HFF-Myc (cell line): ENCODE measurements at places on chromosomes 7 and 10.

DNA sequence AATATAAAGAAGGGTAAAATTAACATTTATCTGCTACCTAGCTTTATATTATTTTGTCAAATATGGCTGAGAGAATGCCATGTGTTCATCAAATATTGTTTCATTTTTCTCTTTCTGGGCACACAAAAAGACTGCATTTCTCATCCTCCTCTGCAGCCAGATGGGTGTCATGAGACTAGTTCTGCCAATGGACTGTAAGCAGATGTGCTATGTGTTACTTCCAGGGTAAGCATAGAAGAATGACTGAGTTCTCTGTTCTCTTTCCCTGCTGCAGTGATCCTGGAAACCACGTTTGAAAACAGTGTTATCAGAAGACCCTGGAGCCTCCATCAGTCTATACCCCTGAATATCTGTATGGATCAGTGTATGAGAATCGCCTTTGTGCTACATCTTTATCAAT is 24.1 kb upstream of the SLK start:
- no peak for DNase-seq

GRCh38 chr10:92125144-92125543 is 165.7 kb downstream of the CPEB3 start:
- no peak for DNase-seq

GRCh38 chr10:28312572-28312971 is 9.7 kb upstream of the MPP7 start:
- no peak for DNase-seq

GRCh38 chr7:47347816-47348385 is 234.0 kb downstream of the TNS3 start:
- DNase-seq = no peak

- DNase-seq = no peak
Observed at GRCh38 chr10:122122493-122122892, 133.5 kb downstream of the TACC2 start.

- no peak for DNase-seq
Observed at GRCh38 chr7:55516409-55516808, 55.9 kb downstream of the VOPP1 start.

- no peak for DNase-seq
Observed at GRCh38 chr10:91190388-91190870, 30.0 kb upstream of the PCGF5 start.

DNA sequence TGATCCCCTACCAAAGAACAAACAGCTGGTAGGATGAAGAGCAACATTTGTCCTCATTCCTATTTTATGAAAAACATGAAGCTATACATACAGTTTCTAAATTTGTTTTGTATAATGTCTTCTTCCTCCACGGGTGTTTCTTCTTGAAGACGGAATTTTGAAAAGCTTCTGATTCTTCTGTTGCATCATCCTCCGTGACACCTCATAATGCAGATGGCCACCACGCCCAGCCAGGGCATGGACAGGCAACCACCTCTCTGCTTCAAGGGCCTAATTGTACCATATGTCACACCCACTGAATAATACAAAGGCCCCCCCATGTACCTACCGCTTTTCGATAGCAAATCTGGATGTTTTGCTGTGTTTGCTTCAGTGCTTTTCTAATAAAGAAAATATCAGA is at the start of gene SUN3:
SUN3 (minus strand) TSS at position 170 of the 400 bp plus-strand sequence; CDS start at position 1, 169 bp downstream.
- DNase-seq = no peak

GRCh38 chr10:48495282-48496045 is 109.4 kb downstream of the ARHGAP22 start:
- DNase-seq = no peak

DNA sequence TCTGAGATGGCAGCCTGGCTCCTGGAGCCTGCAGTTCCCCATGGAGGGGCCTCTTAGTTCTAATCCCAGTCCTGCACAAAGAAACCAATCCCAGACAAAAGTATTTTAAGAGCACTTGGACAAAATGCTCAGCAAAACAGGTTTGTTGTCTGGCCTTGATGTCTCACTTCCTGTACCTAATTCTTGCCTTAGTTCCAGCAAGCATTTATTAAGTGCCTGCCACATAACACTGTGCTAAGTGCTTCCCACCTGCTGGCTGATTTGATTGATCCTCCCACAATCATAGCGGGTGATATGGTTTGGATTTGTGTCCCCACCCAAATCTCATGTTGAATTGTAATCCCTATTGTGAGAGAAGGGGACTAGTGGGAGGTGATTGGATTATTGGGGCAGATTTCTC is 65.7 kb upstream of the HABP2 start:
- DNase-seq = no peak

GRCh38 chr10:13348216-13349017 is at the start of gene SEPHS1:
Gene SEPHS1, minus strand, starts transcription at chr10:13348293. Its CDS starts 3,343 bp downstream, at chr10:13344950.
- DNase-seq = peak; percentile 33

DNA sequence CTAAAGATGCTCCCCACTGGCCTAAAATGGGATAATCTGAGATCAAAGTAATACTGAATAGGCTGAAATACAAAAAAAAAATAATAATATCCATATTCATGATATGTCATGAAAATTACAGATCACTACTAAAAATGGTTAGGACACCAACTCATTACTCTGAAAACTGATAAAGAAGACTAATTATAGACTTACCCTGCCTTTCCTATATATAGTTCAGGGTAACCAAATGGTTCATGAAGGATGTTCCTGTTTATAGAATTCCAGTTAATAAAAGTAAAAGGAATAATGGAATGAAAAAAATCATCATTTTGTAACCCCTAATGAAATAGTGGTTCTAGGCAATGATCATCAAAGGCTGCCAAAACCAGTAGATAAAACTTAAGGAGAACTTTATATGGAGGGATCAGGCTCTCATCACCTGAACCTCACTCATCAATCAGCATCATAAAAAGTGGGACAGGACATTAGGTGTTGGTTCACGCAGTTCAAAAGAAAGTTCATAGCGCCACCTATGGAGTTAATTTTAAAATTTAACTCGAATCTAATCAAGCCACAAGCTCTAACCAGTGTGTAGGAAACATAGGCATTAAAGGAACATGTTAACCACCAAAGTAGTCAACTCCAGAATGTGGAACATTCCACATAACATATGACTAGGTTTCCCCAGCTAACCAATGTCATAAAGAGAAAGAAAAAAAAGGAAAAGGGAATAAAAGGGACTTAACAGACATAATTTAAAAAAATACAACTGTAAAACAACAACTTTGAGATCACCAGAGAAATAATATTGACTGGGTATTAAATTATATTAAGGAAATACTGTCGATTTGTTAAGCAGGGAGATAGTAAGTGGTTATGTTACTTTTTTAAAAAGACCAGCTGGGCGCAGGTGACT is 35.7 kb downstream of the P4HA1 start:
- DNase-seq = no peak

DNA sequence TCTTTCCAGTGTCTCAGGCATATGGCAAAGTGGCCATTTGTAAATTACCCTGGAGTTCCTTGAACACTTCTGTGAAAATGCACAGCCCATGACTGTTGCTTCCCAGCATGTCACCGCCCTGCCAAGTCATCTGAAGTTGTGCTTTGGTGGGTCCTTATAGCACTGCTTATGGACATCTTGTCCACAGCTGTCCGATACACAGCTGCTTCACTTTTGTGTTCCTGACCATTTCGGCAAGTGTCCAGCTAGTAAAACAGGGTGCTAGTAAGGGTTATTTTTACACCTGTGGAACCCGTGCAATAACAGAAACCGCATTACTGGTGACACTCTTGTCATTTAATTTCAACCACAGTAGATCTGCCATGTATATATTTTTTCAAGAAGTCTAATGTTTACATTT is 29.7 kb downstream of the PIP4K2A start:
- DNase-seq = no peak

- DNase-seq = no peak
Observed at GRCh38 chr7:101684983-101685330, 55.9 kb upstream of the MYL10 start.

DNA sequence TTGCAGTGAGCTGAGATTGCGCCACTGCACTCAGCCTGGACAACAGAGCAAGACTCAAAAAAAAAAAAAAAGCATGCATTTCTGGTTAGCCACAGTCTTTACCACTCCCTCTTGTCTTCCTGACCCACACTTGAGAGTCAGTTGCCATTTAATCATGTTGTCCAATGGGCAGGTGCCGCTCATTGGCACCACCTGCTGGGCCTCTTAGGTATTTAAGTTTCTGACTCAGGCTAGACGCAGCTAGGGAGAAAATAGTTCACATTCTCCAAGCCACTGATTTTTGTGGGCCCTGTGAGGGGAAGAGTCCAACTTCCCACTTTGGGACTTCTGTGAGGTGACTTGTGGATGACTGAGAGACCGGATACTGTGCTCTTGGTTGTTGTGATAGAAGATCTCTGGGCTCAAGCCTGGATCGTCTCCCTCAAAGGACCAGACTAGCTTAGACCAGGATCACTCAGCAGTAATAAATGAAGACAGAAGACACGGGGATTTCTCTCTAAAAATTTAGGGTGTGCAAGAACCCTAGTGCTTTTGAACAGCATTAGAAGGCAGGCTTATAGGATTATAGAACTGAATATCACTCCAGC is 26.8 kb upstream of the SORCS3 start:
- no peak for DNase-seq

GRCh38 chr7:17086403-17086802 is 204.6 kb upstream of the AGR3 start:
- DNase-seq = no peak

- DNase-seq = no peak
Observed at GRCh38 chr7:106418526-106418925, 133.7 kb upstream of the NAMPT start.

- DNase-seq = no peak
Observed at GRCh38 chr10:106399112-106399511, 765.4 kb downstream of the SORCS1 start.

DNA sequence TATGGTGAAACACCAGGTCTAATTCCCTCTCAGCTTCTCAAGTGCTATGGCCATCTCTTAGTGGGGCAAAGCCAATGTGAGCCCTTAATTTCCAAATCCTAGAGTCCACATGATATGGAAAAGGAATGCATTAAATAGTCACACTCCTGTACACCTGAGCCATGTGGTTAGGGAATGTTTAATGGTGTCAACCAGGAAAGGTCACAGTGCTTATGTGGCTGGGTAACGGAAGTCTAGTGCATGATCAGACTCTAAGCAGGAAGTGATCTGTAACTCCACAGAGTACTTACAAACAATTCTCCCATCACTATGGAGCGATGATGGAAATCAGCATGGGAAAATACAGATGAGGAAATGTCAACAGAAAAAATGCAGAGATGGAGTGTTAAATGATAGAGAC is 148.8 kb downstream of the MAGI2 start:
- DNase-seq = no peak

GRCh38 chr7:130831817-130832481 is 97.9 kb upstream of the KLF14 start:
- peak; percentile 57 for DNase-seq

GRCh38 chr7:22083704-22084240 is 138.1 kb upstream of the CDCA7L start:
- no peak for DNase-seq

DNA sequence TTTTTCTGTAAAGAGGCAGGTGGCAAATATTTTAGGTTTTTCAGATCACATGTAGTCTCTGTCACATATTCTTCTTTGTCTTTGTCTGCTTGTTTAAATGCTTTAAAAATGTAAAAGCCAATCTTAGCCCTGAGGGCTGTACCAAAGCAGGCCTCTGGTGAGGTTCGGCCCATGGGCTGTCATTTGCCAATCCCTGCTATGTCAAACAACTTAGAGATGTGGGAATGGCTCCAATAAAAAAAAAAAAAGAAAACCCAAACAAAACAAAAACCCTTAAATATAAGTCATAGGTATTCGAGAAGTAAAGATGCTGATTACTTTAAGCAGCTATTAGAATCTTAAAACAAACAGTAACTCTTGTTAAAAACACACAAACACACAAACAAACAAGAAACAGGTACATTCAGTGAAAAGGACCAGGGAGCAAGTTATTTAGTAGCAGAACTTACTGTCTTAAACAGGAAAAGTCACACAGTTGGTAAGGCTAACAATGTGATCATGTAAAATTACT is 61.4 kb upstream of the NAMPT start:
- no peak for DNase-seq

DNA sequence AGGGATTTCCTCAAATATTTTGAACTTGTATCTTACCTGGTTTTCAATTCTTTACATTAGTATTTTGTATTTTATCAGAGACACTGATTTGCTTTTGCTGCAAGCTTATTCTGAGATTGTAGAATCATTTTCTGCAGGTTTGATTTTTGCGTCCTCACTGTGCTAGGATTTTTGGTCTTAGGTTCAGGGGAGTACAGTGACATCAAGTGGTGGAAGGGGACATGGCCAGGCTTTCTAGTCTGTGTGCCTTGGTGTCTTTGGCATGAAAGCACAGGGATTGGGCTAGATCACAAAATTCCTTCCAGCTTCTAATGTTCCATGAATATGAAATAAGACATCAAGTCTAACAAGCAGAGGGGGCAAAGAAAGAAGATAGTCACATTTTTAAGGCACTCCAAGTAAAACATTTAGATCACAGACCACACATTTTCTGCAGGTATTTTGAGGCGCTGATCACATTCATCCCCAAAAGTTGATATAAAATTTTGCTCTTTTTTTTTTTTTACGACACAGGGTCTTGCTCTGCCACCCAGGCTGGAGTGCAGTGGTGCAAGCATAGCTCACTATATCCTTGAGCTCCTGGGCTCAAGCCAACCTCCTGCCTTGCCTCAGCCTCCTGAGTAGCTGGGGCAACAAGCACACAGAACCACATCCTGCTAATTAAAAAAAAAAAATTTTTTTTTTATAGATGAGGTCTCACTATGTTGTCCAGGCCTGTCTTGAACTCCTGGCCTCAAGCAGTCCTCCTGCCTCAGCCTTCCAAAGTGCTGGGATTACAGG is 124.4 kb downstream of the PON1 start:
- no peak for DNase-seq

- DNase-seq = no peak
Observed at GRCh38 chr10:85950921-85951320, 415.7 kb downstream of the GRID1 start.
